ENCODE measurements at places on chromosomes 1 and 21. TPM values are rescaled to one million over a fixed set of nuclear protein-coding genes. Genes with fewer than 3 reads are reported as not detected.
A peak's percentile ranks its signal among the peaks of the same experiment; 100 is the strongest.

GRCh38 chr1:232998646-232999045, 48.2 kb downstream of the NTPCR start:
- DNase-seq, result no peak
- H3K4me1 ChIP-seq, result no peaks in the 10 kb centered on the region
- H3K27ac ChIP-seq, result no peak overlapping the region
- peaks cover 83% of the 10 kb centered on the region for H3K36me3 ChIP-seq
- H3K27me3 ChIP-seq, result no peaks in the 10 kb centered on the region

DNA sequence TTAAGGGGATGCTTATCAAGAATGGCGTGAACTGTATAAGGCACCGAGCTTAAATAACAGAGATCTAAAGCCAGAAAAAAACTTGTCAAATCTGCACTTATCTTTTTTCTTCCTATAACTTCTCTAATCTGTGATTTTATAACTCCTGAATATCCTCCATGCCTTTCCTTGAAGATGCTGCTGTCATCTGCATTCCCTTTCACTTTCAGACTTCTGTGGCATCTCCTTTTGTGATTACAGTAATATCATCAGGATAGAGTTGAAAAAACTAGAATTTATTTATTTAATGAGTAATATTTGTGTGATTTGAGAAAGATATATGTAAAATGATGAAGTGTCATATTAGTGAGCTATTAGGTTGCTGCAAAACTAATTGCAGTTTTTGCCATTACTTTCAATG, 357.8 kb upstream of the PTBP2 start:
- H3K27me3 ChIP-seq, result no peaks in the 10 kb centered on the region
- H3K27ac ChIP-seq, result no peak overlapping the region
- no peaks in the 10 kb centered on the region for H3K4me1 ChIP-seq

DNA sequence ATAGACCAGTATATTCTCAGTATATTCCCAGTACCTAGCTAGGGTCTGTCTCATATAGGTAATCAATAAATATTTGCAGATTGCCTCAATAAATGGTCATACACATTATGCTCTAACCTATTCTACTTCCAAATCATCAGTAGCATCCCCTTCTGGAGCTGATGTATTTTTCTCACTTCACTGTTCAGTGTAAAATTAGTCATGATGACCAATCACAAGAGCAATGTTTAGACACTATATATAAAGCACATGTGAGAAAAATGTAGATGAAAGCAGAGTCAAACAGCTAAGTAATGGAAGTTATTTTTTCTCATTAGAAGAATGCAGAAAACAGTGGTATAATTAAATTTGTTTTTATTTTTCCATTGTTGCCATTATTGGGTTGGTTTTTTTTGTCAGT, 34.7 kb downstream of the EPRS1 start:
- DNase-seq, result no peak
- H3K4me1 ChIP-seq, result no peaks in the 10 kb centered on the region
- H3K27me3 ChIP-seq, result no peaks in the 10 kb centered on the region
- no peak overlapping the region for H3K27ac ChIP-seq

DNA sequence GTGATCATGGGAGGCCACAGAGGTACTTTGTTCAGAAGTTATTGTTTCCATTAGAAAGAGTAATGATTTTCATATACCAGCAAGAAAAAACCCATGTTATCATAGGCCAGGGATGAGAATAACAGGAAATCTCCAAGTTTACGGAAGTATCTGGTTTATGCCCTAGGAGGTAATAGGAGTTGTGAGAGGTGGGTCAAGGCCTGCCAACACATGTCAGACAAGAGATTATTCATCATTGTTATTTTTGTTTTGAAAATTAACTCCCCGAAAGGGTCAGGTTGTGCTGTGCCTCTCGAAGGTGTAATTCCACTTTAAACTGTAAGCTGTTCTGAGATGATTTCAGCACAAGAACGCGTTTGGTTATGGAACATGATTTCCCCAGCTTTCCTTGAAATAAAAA, 218.4 kb downstream of the CAMTA1 start:
- H3K27ac ChIP-seq, result no peak overlapping the region
- H3K4me1 ChIP-seq, result no peaks in the 10 kb centered on the region
- DNase-seq, result no peak
- H3K36me3 ChIP-seq, result no peaks in the 10 kb centered on the region

GRCh38 chr1:1778663-1779319, 521 bp upstream of the NADK start:
- peaks cover 8% of the 10 kb centered on the region for H3K36me3 ChIP-seq
- H3K27me3 ChIP-seq, result no peaks in the 10 kb centered on the region
- DNase-seq, result peak; percentile 89
- H3K4me1 ChIP-seq, result peaks cover 18% of the 10 kb centered on the region
- H3K27ac ChIP-seq, result peak overlapping the region; percentile 73

DNA sequence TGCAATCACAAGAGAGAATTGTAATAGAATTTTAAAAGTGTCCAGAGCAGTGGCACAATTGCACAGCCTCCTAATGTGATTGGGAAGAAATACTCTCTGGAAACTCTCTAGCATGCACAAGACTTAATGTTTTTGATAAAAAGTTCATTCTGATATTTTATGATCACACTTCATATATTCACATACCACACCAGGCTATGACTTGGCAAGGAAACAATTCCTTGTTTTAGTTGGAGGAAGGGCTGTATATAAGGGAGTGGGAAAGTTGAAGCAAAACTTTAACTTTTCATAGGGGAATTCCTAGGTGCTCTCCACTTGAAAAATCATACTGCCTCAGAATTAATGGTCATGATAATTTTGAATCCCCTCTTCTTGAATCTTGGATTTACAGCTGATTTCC, 61.5 kb upstream of the ASB17 start:
- H3K27me3 ChIP-seq, result no peaks in the 10 kb centered on the region
- no peak overlapping the region for H3K27ac ChIP-seq
- no peak overlapping the region for H3K4me3 ChIP-seq
- no peaks in the 10 kb centered on the region for H3K36me3 ChIP-seq

The IL19 gene
- total RNA-seq, result not detected

GRCh38 chr1:48261881-48262400, 39.4 kb downstream of the SLC5A9 start:
- no peak overlapping the region for H3K27ac ChIP-seq
- DNase-seq, result no peak
- no peaks in the 10 kb centered on the region for H3K27me3 ChIP-seq
- peaks cover 2% of the 10 kb centered on the region for H3K36me3 ChIP-seq
- no peak overlapping the region for H3K4me3 ChIP-seq
- H3K4me1 ChIP-seq, result no peaks in the 10 kb centered on the region

- no peak overlapping the region for H3K4me3 ChIP-seq
- H3K27ac ChIP-seq, result no peak overlapping the region
- H3K4me1 ChIP-seq, result no peaks in the 10 kb centered on the region
Measured at GRCh38 chr1:183063349-183063748, 40.1 kb downstream of the LAMC1 start.

The SPOCD1 gene
- 2.7 TPM for total RNA-seq

GRCh38 chr1:160204526-160205241, 500 bp upstream of the PEA15 start:
- H3K27me3 ChIP-seq, result no peaks in the 10 kb centered on the region
- no peak for DNase-seq
- no peak overlapping the region for H3K27ac ChIP-seq
- peaks cover 2% of the 10 kb centered on the region for H3K36me3 ChIP-seq
- H3K4me3 ChIP-seq, result peak overlapping the region; percentile 91

- H3K36me3 ChIP-seq, result no peaks in the 10 kb centered on the region
- DNase-seq, result no peak
- no peaks in the 10 kb centered on the region for H3K27me3 ChIP-seq
- H3K4me3 ChIP-seq, result no peak overlapping the region
- no peak overlapping the region for H3K27ac ChIP-seq
Measured at GRCh38 chr1:68919075-68919474, 422.2 kb upstream of the DEPDC1 start.

GRCh38 chr1:224828691-224829090, 100.8 kb upstream of the DNAH14 start:
- no peaks in the 10 kb centered on the region for H3K27me3 ChIP-seq
- DNase-seq, result no peak
- H3K27ac ChIP-seq, result no peak overlapping the region
- H3K36me3 ChIP-seq, result peaks cover 6% of the 10 kb centered on the region

DNA sequence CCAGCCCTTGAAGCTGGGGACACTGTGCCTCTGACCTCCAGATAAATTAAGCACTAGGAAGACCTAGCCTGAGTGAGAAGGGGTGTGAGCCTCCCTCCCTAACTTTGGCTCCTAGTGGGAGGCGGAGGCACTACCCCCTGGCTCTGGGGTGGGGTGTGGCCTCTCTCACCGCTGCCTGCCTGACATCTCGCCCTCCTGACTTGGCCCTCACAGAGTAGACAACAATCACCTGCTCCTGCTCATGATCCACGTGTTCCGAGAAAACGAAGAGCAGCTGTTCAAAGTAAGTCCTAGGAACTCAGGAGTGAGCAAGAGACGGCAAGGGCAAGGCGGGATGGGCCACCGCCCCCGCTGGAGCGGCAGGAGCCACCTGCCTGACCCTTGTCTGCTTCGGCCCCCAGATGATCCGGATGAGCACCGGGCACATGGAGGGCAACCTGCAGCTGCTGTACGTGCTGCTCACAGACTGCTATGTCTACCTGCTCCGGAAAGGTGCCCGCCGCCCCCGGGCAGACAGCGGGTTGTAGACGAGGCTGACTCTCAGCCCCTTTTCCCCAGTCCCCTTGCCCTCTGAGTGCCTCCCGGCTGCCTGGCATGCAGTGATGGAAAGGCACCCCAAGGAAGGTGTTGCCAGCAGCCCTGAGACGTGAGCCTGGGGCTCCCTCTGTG, 8.1 kb upstream of the SLC25A34 start:
- H3K4me1 ChIP-seq, result no peaks in the 10 kb centered on the region
- H3K27me3 ChIP-seq, result no peaks in the 10 kb centered on the region
- peaks cover 38% of the 10 kb centered on the region for H3K36me3 ChIP-seq
- no peak for DNase-seq
- H3K27ac ChIP-seq, result no peak overlapping the region

- no peaks in the 10 kb centered on the region for H3K4me1 ChIP-seq
- no peak for DNase-seq
- no peaks in the 10 kb centered on the region for H3K36me3 ChIP-seq
Measured at GRCh38 chr1:184114818-184115398, 63.4 kb downstream of the TSEN15 start.

The HRNR gene
- total RNA-seq, result not detected

The SYNC gene
- total RNA-seq, result 0.15 TPM

DNA sequence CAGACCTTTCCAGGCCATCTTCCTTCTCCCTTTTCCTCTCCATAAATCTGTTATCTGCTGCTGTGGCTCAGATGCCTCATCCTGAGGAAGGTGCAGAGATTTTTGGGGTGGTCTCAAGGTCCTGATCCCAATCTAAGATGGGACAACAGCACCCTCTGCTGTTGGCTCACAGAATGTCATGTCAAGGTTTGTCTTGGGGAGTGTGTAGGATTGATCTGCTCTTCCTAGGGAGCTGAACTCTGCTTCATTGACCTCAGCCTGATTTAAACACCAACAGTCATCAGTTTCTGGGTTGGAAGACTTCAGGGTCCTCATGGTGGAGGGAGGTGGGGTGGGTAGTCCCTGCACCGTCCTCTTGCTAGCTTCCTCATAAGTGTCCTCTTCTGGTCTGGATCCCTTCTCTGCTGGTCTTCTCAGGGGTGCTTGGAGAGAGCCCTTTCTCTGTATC, 62.8 kb upstream of the LAX1 start:
- no peak overlapping the region for H3K27ac ChIP-seq
- H3K4me3 ChIP-seq, result no peak overlapping the region
- peaks cover 18% of the 10 kb centered on the region for H3K36me3 ChIP-seq
- DNase-seq, result peak; percentile 66
- no peaks in the 10 kb centered on the region for H3K27me3 ChIP-seq
- H3K4me1 ChIP-seq, result no peaks in the 10 kb centered on the region

GRCh38 chr1:236064674-236065508, at the start of gene NID1:
TSS of gene NID1 (minus strand) at chr1:236065090. CDS start at chr1:236065079, 11 bp downstream.
- H3K4me1 ChIP-seq, result 0 out of 2 replicates have a peak, but pooled peaks cover 3% of the 10 kb centered on the region
- peak; percentile 89 for DNase-seq
- peak within 1 kb of the TSS; percentile 72 for H3K4me3 ChIP-seq
- H3K27me3 ChIP-seq, result peaks cover 5% of the 10 kb centered on the region

The S100A7A gene
- total RNA-seq, result not detected

- no peak overlapping the region for H3K27ac ChIP-seq
- no peaks in the 10 kb centered on the region for H3K27me3 ChIP-seq
- no peaks in the 10 kb centered on the region for H3K36me3 ChIP-seq
- peak; percentile 52 for DNase-seq
Measured at GRCh38 chr1:156114919-156115513, 505 bp downstream of the LMNA start.

DNA sequence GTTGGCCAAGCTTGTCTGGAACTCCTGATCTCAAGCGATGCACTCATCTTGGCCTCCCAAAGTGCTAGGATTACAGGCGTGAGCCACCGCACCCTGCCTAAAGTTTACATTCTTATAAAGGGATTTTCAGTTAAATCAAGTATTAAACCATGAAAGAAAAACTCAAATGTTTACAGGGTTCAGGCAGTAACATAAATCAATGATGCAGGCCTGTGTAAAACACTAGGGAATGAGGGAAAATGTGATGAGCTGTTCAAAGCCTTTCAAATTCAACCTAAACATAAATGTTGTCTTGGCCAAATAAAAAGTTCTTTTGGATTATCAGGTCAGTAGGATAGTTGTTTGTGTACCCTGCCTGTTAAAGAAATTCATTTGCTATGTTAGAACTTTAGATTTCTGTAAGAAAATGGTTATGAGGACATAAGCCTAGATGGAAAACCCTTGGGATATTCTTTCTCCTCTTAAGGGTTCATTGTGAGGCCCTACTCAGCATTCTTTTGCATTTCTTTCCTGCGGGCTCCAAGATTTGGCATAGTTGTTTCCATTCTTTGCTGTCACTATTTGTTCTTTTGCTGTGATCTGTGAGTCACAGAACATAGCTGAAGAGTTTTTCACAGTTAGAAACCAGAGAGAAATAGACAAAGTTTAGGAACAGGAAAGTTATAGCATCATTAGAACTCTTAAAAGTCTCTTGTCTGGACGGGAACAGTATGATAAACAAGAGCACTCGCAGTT, 8.9 kb upstream of the ZRANB2 start:
- no peaks in the 10 kb centered on the region for H3K36me3 ChIP-seq
- no peak for DNase-seq
- no peak overlapping the region for H3K27ac ChIP-seq

- peak overlapping the region; percentile 25 for H3K4me3 ChIP-seq
- H3K36me3 ChIP-seq, result no peaks in the 10 kb centered on the region
- no peak for DNase-seq
- peaks cover 39% of the 10 kb centered on the region for H3K4me1 ChIP-seq
- peak overlapping the region; percentile 20 for H3K27ac ChIP-seq
- no peaks in the 10 kb centered on the region for H3K27me3 ChIP-seq
Measured at GRCh38 chr1:27570356-27570755, 33.6 kb downstream of the AHDC1 start.

- H3K4me3 ChIP-seq, result no peak overlapping the region
- no peaks in the 10 kb centered on the region for H3K27me3 ChIP-seq
- no peaks in the 10 kb centered on the region for H3K4me1 ChIP-seq
- no peaks in the 10 kb centered on the region for H3K36me3 ChIP-seq
- no peak for DNase-seq
Measured at GRCh38 chr21:25254491-25255174, 352.6 kb downstream of the MRPL39 start.

GRCh38 chr1:71780681-71781080, 501.7 kb downstream of the NEGR1 start:
- no peak overlapping the region for H3K4me3 ChIP-seq
- no peaks in the 10 kb centered on the region for H3K4me1 ChIP-seq
- no peaks in the 10 kb centered on the region for H3K36me3 ChIP-seq
- H3K27me3 ChIP-seq, result no peaks in the 10 kb centered on the region
